ENCODE measurements at places on chromosomes 13 and 19.

DNA sequence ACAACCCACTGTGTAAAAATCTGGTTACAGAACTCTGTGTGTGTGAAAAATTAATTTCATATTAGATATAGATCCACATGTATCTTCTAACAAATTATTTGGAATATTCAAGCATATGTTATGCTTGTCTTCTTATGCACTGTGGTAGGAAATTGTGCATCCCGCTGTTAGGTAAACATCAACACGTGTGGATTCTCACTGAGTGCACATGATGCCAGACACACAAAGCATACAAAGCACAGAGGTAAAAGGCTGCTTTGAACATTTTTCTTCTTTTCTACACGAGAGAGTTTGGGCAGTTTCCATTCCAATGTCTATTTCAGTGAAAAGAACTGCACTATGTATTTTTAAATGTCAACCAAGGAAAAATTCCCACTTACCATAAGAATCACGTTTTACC lies 354.9 kb downstream of the PCDH9 start:
- no peak for DNase-seq

- DNase-seq: no peak
Measured at GRCh38 chr13:50286324-50286723, 271.1 kb downstream of the KCNRG start.

DNA sequence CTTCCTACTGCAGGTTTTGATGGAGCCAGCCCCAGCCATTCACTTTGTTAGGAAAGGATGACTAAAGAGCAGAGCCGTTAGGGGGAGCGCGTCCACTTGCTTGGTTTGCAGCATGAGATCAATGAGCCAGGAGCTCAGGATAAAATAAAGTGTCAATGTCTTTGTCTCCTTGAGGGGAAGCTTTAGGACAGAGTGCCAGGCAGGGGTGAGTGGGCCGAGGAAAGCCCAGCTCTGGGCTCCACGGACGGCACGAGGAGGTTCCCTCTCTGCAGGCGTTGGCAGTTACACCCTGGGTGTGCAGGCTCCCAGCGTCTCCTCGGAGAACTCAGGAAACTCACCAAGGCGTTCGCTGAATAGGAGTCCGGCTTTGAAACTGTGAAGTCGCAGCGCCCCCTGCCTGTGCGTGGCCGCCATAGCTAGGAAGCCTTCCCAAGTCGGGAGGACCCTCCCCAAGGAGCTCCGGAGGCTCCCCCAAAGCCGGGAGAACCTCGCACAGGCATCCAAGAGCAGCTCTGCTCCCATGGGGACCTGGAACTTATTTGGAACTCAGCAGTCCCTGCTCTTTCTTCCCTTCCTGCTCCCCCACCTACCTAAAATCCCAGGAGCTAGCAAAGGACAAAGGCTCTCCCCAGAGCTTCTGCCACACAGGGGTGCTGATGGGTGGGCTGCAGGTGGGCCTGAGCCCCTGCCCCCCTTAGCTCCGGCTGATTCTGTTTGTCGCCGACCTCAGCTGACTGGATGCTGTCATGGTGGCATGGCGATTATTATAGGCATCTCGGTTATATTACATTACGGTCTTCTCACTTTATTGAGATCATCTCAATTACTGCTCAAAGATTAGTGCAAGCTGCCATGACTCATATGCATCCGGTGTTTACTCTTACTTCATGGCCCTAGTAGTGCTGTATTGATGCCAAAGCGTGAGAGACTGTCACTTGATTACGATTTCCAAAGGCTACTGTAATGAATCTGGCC lies 34.4 kb downstream of the GSX1 start:
- DNase-seq: peak; percentile 84

- DNase-seq: no peak
Measured at GRCh38 chr19:35451338-35452096, 3.5 kb downstream of the FFAR2 start.

- DNase-seq: peak; percentile 100
Measured at GRCh38 chr19:4791183-4792018, at the start of gene FEM1A. FEM1A (plus strand) TSS chr19:4791734; CDS start chr19:4791855, 121 bp downstream.

DNA sequence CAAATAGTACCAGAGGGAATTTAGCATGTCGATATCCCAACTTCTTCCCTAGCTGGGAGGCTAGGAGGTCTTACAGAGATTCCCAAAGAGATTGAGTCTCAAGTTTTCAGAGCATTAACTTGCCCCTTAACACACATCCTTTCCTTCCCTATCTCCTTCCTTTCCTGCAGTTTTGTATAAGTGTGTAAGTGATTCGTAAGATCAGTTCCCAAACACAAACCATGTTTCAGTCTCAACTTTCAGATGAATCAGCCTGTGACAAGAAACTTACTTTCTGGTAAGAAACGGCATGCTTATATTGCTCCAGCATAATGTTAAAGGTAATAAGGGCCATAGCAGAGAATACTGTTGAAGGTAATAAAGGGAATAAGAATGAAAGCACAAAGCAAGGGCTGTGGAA lies 472.2 kb downstream of the LIG4 start:
- no peak for DNase-seq

GRCh38 chr13:73169971-73170370 lies 111.2 kb downstream of the KLF5 start:
- DNase-seq: no peak

- no peak for DNase-seq
Measured at GRCh38 chr13:66780814-66781213, 449.3 kb downstream of the PCDH9 start.

DNA sequence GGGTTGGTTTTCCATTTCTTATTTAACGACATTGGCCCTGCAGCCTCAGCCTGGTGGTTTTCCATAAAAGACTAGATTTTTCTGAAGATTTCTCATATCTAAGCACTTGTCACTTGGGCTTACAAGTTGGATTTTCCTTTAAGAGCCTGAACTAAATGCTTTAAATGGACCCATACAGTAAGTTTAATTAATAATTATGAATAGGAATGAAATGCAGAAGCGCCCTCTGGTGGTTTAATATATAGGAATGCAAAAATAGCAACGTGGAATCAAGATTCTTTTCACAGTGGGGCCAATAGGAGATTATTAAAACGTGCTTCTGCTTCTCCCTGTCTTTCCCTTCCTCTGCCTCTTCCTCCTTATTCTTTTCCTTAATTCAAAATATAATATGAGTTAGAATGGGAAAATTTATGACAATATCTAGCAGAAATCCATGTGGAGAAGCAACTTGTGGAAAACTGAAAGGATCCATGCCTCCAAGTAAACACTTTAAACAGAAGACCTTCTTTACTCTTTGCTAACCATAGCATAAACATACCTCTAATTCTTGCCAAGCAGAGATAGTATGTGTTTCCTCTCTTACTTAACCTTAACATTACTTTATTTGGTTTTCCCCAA lies 324.0 kb downstream of the GPC5 start:
- DNase-seq: no peak

DNA sequence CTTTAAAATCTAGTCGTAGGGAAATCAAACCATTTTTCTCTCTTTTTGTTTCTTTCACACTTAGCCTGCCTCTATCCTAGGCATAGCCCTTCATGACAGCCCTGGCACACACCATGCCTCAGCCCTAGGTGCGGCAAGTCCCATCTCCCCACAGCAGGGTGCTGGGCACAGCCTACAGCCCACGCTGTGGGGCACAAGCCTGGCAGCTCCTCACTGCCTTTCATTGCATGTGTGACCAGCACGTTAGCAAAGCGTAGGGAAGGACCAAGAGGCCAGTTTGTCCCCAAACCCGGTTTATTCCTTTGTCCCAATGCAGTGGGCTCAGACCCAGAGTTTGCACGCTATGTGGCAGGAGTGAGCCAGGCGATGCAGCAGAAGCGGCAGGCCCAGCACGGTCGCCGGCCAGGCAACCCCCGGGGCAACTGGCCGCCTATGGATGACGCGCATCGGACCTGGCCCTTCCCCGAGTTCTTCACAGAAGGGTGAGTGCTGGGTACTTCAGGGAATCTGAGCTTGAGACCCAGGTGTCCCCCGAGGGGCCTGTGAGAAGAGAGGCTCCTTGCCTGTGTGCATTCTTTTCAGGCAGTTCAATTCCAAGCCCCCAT lies 17.3 kb upstream of the GPI start:
- no peak for DNase-seq

DNA sequence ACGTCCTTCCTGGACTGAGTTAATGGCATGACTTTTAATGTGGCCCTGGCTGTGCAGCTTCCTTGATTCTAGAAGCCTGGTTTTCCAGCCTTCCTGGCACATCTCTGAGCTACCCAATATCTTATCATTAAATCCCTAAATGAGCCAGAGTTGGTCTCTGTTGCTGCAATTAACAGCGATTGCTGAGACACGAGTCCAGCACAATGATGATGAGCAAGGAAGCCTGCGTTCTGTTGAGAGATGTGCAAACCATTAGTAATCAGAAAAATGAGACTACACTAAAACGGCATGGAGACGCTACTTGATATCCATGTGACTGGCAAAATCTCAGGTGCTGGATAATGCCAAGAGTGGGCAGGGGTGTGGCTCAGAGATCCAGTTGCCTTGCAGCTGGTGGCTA lies 26.2 kb downstream of the GPR42 start:
- DNase-seq: no peak

GRCh38 chr13:26021956-26022355 lies 29.9 kb downstream of the SHISA2 start:
- no peak for DNase-seq

GRCh38 chr13:94280845-94281244 lies 198.6 kb downstream of the DCT start:
- no peak for DNase-seq

DNA sequence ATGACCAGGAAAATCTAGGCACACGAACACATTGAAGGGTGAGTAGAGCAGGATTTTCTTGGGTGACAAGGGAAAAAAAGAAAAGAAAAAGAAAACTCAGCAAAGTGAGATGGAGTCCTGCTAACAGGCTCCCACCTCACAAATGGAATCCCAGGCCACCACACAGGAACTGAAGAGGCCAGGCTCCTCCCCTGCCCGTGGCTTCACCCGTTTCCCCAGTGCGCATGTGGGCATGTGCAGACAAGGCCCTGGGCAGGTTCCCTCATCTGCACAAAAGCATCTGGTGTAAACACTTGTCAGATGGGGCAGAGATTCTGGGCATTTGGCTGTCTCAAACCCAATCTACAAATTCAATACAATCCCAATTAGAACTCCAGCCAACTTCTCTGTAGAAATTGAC lies 24.5 kb downstream of the CFAP97D2 start:
- DNase-seq: no peak

DNA sequence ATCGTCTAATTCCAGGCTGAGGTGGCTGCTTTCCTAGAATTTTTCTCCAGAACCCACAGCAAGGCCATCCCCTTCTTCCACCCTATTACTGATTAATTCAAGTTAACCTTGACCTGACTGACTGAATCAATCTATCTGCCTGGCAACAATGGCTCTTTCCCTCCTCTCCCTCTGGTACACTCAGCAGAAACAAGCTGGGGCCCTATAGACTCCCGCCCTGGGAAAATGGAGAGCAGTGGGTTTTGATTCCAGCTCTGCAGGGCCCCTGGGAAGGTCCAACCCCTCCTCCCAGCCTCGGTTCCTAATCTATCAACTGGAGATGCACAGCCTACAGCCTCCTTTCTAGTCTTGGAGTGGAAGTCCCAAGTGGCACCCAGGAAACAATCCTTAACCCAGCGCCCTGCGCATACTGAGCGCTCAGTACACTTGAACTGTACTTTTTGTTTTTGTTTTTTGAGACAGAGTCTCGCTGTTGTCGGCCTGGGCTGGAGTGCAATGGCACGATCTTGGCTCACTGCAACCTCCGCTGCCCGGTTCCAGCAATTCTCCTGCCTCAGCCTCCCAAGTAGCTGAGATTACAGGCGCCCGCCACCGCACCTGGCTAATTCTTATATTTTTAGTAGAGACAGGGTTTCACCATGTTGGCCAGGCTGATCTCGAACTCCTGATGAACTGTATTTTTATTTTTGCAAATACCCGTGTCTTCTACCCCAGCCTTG lies 5.2 kb upstream of the C3 start:
- DNase-seq: no peak
